ENCODE measurements at places on chromosomes 16 and 17.
A peak's percentile ranks its signal among the peaks of the same experiment; 100 is the strongest.

DNA sequence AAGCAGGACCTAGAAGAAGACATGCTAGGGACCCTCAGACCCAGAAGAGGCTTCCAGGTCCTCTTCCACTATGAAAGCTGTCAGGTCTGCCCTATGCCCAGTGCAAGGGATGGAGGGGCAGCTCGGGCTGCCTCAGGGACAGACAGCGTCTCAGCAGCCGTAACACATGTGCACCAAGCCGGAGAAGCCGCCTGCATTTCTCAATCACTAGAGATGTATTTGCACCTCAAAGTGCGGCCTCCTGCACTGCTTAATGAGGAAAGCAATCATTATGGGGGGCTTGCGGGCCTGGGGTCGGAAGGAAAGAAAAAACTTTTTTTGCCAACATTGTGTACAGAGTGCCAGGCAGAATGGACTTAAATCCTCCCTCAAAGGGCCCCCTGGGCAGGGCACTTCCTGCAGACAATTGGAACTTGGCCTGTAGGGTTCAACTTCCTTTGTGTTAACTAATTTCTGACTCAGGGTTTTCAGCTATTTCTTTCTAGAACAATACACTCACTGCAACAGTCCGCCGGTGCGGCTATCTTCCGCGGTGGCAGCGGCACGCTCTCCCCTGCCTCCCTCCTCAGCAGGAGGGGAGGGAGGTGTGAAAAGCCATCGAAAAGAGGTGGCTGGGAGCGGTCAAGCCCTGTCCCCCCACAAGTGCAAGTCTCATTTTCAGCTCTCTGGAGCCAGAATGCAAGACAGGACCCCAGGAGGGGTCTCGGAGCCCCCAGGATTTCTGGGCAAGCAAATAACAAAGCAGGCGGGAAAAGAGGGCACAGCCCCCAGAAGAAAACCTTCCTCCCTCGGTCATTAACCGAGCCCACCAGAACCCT lies 101.2 kb downstream of the ZNF423 start:
- DNase-seq: no peak

DNA sequence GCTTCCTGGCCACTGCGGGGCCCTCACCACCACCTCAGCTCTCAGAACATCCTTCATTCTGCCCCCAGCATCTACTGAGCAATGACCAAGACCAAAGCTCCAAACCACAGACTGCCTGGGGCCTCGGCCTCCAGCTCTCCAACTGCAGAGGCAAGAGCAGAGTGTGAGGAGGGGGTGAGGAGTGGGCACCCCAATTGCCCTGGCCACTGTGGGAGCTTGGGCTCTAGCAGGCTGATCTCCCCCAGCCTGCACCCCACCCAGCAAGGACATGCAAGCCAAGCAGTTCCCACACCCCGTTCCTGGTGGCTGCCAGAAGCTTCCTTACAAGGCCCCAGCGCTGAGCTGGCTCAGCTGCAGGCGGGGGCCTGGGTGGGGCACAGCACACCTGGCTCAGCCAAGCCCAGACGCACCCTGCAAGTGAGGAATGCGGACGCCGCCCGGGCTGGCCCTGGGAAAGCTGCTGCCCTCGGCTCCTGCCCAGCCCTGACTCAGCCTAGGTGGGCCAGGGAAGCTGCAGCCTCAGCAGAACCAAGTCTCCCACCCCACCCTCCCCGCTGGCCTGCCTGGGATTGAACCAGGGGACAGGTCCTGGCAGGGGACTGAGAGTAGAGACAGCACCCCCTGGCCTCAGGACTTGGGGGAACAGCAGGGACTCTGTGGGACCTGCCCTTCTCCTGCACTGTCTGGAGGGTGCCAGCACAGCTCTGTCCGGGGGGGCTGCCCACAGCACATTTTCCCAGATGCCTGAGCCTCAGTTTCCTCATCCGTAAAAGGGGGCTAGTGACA lies 29.7 kb upstream of the KRT17 start:
- DNase-seq: peak; percentile 24

DNA sequence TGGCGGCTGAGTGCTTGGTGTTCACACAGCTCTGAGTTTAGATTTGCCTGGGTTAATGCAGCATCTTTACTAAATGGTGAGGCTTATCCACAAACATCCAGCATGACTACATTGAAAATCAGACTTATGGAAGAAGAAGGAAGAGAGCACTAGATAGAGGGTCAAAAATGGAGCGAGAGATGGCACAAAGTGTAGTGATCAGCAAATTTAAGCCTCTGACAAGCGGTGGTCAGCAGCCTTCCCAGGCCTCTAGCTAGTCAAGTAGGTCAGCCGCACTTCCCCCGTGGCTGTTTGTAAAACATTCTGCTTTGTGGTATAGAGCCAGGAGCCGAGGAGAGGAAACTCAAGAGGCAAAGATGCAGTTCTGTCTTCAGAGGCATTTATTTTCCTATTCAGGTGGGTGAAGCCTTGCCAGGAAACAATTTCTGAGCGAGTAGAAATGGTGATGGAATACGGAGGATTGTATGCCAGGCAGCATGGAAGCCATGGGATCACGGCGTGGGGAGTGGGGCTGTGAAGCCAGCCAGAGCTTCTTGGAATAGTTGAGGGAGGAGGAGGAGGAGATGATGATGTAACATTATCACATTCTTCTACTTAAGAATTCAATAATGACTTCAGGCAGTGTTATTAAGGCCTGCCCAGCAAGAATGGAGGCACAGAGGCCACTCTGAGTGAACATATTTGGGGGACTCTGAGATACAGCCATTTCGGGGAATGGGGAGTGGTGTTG lies 118.9 kb downstream of the MSI2 start:
- no peak for DNase-seq

- DNase-seq: no peak
Measured at GRCh38 chr16:49929626-49930025, 73.7 kb upstream of the ZNF423 start.

GRCh38 chr17:47711366-47712099 lies 17.6 kb downstream of the TBKBP1 start:
- DNase-seq: no peak

- no peak for DNase-seq
Measured at GRCh38 chr16:23089111-23089510, 60.1 kb downstream of the USP31 start.

GRCh38 chr16:71412270-71413160 lies 29.3 kb downstream of the TLE7 start:
- peak; percentile 67 for DNase-seq

DNA sequence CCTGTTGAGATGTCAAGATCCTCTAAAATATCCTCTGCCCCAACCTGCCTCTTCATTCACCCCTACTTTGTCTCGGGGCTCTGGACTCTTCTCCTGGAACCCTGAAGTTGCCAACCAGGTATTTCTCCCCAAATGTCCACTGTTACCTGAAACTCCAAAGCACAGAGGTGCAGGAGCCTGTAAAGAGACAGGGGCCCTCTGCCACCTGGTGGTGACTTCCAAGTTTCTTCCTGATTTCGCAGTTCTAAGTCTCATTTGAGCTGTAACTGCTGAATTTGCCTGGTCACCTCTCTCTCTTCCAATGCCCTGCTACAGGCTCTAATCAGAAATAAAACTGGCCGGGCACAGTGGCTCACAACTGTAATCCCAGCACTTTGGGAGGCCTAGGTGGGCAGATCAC lies 77.1 kb upstream of the RCVRN start:
- DNase-seq: no peak

DNA sequence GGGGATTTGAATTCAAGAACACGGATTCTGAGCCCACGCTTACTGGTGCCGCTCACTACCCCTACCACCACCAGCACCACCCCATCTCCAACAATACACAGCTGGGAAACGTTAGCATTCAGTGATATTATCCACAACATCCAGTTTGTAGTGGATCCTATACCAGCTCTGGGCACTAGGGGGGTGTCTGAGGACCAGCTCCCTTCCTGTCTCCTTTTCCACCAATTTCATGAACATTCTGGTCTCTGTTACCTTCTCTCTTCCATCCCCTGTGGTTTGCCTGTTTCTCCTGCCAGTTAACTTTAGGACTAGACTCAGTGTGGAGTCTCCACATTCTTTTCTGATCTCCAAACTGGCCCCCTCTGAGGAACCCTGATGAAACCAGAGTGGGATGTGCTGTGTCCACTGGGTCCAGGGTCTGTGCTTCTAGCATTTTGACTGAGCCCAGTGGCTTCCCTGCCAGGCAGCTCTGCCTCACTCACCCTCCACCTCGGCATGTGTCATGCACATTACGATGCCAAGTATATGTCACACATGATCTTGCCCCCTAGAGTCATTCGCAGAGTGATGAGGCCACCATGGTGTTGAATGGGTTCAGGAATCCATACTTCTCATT lies 187.0 kb upstream of the CDH13 start:
- no peak for DNase-seq

DNA sequence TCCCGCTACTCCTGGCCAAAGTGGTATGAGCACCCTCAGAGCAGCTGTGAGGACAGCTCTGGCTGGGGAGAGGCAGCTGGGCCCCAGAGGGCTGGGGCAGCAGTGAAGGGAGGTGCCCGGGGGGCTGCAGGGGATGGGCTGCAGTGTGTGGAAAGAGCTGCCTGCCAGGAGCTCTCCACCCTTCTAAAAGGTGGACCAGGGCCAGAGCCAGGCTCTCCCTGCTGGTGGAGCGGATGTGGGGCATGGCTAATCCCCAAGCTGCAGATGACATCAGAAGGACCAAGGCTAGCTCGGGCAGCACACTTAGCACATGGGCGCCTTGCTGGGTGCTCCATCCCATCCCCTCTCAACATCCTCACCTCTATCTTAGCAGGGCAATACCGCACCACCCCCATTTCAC lies 103.1 kb downstream of the SDK2 start:
- no peak for DNase-seq

DNA sequence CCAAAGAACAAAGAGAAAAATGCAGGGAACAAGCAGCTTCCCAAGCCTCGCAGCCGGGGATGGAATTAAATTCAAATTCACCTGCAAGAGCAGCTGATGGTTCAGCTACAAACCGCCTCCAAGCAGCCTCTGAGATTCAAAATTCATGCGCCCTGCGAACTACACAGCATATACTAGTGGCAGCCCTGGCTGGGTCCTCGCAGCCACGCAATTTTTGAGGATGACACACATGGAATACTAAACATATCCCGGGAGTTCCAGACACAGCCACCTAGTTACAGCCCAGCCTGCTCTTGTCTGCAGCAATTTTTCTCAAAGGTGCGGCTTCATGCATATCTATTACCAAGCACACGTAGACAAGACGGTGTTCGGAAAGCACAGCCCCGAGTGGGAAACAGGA lies 35.9 kb upstream of the KIFC3 start:
- DNase-seq: no peak
